ENCODE measurements at places on chromosomes 11 and 22.
A peak's percentile ranks its signal among the peaks of the same experiment; 100 is the strongest.

GRCh38 chr11:128662076-128662475 is 31.8 kb upstream of the FLI1 start:
- no peak for DNase-seq

DNA sequence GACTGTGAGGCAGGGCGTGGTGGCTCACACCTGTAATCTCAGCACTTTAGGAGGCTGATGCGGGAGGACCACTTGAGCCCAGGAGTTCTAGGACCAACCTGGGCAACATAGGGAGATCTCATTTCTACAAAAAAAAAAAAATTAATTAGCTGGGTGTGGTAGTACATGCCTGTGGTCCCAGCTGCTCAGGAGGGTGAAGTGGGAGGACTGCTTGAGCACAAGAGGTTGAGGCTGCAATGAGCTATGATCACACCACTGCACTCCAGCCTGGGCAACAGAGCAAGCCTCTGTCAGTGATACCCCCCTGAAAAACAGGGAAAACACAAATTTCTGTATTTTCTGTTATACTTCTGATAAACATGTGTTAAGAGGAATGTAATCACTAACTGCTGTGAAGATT is 57.8 kb upstream of the ARHGAP32 start:
- no peak for DNase-seq

- no peak for DNase-seq
Observed at GRCh38 chr11:126578426-126578825, 222.9 kb downstream of the ST3GAL4 start.

DNA sequence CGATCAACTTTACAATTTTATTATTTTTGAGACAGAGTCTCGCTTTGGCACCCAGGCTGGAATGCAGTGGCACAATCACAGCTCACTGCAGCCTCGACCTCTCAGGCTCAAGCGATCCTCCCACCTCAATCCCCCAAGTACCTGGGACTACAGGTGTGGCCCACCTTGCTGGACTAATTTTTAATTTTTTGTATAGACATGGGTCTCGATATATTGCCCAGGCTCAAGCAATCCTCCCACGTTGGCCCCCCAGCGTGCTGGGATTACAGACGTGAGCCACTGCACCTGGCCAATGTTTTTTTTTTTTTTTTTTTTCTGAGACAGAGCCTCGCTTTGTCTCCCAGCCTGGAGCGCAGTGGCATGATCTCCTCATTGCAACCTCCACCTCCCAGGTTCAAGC is 2.0 kb upstream of the PPFIA1 start:
- DNase-seq: no peak

DNA sequence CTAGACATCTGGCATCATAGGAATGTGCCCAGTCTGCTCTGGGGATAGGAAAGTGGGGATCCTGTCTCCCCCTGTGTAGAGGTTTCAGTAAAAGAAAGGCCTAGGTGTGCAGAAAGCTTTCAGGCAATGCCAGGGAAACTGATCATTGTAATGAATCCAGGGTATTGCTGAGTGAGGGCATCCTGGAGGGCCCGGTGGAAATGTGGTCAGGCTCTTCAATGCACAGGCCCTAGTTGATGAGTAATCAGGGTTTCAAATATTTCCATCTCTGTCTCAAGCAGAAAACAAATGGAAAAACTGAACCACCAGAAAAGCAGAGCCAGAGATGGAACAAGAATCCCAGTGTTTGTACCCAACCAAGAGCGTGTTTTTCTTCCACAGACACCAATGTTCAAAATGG is 2.0 kb downstream of the CD3E start:
- no peak for DNase-seq

GRCh38 chr11:70872955-70873735 is 379.2 kb downstream of the SHANK2 start:
- DNase-seq: no peak

- peak; percentile 25 for DNase-seq
Observed at GRCh38 chr11:71580057-71581003, 2.3 kb downstream of the KRTAP5-11 start.

GRCh38 chr11:89495951-89496350 is 4.8 kb upstream of the NOX4 start:
- no peak for DNase-seq

GRCh38 chr11:98358551-98358950 is 662.2 kb upstream of the CNTN5 start:
- no peak for DNase-seq

DNA sequence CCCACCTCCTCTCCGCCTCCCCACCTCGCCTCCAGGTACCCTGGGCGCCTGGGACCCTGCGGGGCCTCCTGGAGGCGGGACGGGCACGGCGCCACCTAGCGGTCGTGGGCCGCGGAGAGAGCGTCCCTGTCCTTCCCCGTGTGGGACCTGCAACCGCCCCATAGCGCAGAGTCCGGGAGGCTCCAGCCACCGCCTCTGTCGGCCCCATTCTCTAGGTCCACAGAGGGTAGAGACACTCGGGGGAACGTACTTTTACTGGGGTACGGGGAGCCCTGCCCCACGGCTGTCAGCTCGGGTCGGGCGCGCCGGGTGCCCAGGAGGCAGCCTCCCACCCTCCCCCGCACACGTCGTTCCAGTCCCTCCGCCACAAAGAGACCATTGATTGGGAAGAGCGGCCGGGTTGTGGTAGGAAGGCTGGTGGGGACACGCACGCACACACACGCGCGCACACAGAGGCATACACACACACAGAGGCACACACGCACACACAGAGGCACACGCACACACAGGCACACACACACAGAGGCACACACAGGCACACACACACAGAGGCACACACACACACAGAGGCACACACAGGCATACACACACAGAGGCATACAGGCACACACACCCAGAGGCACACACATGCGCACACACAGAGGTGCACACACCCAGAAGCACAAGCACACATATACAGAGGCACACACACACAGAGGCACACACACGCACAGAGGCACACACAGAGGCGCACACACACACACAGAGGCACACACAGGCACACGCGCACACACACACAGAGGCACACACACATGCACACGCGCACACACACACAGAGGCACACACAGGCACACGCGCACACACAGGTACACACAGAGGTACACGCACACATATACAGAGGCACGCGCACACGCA is 12.6 kb upstream of the NECTIN1 start:
- DNase-seq: peak; percentile 53

GRCh38 chr11:6225896-6226295 is 8.5 kb downstream of the FHIP1B start:
- DNase-seq: no peak

DNA sequence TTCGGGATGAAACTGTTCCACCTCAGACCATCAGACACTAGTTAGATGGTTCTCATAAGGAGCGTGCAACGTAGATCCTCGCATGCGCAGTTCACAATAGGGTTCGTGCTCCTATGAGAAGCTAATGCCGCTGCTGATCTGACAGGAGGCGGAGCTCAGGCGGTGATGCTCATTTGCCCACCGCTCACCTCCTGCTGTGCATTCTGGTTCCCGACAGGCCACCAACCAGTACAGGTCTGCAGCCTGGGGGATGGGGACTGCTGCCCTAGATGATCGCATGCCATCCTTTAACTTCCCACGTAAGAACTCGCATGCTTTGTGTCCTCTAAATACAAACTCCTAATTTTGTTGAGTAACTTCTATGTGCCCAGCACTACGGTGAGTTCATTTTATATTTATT is 62.6 kb downstream of the EFCAB6 start:
- DNase-seq: no peak

DNA sequence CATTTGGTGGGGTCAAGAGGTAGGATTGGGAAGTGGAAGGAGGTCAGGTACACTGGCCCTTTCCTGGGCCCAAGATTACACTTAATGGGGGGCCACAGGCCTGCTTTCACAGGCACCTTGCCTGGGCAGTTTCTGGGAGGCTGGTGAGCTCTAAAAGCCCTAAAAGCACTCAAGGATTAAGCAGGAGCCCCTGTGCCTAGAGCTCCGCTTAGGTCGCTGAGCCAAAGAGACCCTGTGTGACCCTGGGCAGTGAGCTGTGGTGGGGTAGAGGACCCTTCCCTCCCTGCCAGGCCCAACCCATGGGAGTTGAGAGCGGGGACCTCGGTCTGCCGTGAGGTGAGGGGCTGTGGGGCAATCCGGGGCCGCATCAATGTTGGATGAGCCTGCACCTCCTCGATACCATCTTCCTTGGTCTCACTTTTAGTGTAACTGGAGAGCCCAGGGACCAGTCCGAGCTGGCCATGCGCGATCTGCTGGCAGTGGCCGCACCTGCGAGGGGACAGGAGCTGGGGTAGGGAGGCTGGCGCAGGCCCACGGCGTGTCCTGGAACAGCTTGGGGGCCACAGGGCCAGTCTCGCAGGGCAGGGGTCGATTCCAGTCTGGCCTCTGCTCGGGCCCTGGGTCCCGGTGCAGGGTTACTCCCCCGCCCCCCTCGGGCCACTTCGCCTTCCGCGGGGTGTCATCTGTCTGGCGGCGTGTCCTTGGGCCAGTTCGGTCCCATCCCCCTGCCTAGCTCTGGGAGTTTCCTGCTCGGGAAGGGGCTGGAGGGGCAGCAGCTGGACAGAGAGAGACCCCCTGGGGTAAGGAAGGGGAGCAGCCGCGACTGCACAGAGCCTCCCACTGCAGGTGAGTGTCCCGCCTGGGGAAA is 44.3 kb downstream of the EIF3F start:
- no peak for DNase-seq

DNA sequence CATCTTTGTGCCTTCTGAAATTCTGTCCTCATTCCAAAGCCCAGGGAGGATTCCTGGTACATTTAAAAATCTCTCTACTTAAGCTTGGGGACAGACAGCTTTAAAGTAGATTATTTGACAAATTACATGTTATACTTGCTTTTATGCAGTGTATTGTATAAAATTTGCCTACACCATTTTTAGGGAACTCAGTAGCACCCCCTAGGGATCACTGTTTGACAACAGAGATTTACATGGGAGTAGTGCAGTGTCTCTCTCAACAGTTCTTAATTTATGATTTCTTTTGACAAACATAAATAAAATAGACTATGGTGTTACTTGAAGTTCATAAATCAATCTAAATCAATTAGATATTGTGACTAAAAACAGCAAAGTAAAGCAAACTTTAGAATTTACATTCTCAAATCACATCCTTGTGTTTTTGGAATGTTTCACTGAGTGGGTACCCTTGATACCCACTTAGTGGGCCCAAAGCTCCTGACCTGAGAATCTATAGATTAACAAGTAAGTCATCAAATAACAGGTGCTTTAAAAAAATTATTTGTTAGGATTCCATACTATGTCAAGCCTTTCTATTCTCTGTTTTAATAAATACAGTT is 428.8 kb downstream of the DYNC2H1 start:
- no peak for DNase-seq

GRCh38 chr11:35742707-35743454 is 80.3 kb downstream of the TRIM44 start:
- no peak for DNase-seq

- DNase-seq: no peak
Observed at GRCh38 chr11:93089474-93090102, 108.2 kb downstream of the SLC36A4 start.

DNA sequence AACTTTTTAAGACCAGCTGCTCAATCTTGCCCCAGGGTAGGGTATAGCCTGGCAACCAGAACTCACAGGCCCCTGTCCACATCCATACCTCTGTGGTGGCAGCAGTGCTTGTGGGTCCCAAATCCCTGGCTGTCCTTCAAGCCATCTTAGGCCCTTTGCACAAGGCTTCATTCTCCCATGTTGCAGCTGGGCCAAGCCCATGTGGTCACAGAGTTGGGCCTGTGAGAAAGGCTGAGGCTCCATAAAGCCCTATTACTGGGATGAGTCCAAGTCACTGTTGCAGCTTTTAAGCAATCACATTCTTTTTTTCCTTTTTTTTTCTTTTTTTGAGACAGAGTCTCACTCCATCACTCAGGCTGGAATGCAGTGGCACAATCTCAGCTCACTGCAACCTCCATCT is 47.9 kb upstream of the SLC25A1 start:
- no peak for DNase-seq

GRCh38 chr11:15146271-15147003 is 31.7 kb downstream of the INSC start:
- DNase-seq: no peak

- DNase-seq: no peak
Observed at GRCh38 chr22:48099251-48099650, 1336.8 kb downstream of the TBC1D22A start.

GRCh38 chr22:50723991-50724390 is 14.0 kb upstream of the ACR start:
- no peak for DNase-seq

DNA sequence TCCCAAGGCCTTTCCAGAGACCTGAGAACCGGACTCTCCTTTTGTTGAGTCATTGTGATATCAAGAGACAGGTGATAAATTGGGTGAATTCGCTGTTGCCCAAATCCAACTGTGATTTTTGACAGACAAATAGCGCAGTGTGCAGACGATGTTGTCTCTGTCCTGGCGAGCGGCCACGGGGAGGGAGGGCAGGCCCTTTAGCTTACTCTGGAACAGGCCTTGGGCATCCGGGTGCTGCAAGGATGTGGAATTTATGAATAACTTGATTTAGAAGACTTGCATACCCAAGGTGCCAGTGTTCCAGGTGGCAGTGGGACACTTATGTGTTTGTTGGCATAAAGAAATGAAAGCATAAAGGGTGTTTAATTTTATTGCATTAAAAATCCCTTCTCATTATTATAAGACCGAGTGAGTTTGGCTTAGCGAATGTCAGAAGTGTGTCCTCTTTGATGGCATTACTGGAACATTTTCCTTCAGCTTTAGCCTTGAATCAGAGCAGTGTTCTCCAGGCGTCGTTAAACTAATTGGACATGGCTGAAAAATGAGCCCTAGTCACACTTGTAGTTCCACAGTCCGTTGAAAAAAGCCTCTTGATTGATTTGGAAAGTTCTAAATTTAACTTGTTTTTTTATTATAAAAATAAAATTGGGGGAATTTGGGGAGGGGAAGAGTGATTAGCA is 9.4 kb downstream of the LDLRAD3 start:
- no peak for DNase-seq

- peak; percentile 9 for DNase-seq
Observed at GRCh38 chr11:101128571-101129202, 926 bp downstream of the PGR start.

DNA sequence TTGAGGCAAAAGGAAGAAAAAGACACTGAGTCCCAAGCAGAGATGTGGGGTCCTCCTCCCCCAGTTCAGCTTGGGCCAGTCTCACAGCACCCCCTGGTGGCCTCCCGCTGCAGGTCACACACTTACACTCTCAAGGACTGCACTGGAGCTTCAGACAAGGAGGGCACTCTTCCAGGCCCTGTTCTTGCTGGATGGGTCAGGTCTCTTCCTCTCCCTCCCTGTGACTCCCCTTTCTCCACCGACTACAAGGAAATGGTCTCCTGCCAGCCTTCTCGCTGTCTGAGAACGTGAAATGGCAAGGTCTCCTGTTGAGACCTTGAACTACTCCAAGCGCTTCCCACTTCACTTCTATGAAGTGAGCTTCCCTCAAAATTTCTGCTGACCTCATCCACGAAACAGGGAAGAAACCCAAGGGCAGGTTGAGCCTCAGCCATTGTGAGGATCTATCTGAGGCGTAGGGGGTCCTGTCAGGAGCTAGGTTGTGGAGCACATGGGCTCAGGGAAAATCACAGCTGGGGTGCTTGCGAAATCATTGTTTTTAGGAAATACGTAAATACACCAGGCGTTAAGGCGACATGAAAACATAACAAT is 11.2 kb upstream of the IGLL1 start:
- peak; percentile 66 for DNase-seq

Measured in progenitor cell of endocrine pancreas (in vitro differentiated cells).